ENCODE measurements at places on chromosomes 5 and 9.

DNA sequence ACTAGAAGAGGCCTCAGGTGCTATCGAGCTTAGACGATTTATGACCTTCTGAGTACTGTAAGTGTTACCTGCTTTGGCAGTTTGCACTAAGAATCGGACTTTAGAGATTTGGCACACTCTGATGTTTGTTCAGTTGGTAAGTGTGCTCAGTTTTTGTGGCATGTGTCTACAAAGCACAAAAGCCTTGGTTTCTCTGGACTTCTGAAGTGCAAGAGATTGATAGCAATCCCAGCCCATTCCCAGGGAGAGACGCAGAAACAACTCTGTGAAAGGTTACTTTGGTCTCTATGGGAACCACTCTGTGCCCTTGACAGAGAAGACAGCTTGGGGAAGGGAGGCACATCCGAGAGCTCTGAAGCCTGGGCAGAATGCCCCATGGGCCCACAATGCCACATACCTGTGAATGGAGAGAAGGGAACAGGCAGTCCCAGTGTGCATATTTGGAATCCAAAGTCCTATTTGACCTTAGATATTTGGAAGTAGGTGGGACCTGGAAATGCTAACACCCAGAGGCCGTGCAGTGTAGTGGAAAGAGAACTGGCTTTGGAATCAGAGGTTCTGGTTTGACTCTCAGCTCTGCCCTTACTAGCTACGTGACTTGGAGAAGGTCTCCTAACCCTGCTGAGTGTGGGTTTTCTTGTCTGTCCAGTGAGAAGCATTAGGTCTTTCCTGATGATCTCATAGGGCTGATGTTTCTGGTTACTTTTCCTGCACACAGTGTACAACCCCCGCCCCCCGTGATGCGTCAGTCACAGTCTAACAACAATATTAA lies 194.3 kb upstream of the VLDLR start:
- DNase-seq = no peak

GRCh38 chr9:135797507-135798262 lies 95.7 kb downstream of the KCNT1 start:
- peak; percentile 30 for DNase-seq

DNA sequence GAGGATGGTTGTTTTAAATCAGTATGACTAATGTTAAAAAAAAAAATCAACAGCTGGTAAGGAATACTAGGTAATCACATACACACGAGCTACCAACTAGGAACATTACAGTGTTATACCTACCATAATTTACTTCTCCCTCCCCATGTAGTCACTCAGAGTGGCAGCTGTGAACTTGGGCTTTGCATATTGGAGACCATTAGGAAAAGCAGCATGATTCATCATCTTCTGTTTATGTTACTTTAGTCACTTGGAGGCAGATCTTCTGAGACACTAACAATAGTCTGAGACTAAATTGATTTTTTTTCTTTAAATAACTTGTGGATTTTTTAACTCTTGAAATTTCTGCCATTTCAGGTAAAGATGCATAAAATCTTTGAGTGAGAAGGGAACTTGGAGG lies 141.5 kb upstream of the NR4A3 start:
- no peak for DNase-seq

DNA sequence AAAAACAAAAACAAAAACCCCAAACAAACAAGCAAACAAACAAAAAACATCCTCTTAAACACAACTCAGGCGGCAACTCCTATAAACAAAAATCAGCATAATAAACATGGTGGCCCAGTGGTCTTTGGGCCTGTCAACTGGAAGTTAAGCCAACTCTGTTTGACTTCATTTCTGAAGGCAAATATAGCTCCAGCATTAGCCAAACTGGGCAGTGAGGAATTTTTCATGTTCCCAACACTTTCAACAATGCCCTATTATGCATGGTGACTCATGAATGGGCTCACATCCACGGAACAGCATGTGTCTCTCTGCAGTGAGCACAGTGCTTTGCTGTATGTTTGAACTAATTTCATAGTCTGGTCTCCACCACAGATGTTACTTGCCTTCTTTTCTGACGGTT lies 143.9 kb upstream of the STC2 start:
- DNase-seq = no peak

DNA sequence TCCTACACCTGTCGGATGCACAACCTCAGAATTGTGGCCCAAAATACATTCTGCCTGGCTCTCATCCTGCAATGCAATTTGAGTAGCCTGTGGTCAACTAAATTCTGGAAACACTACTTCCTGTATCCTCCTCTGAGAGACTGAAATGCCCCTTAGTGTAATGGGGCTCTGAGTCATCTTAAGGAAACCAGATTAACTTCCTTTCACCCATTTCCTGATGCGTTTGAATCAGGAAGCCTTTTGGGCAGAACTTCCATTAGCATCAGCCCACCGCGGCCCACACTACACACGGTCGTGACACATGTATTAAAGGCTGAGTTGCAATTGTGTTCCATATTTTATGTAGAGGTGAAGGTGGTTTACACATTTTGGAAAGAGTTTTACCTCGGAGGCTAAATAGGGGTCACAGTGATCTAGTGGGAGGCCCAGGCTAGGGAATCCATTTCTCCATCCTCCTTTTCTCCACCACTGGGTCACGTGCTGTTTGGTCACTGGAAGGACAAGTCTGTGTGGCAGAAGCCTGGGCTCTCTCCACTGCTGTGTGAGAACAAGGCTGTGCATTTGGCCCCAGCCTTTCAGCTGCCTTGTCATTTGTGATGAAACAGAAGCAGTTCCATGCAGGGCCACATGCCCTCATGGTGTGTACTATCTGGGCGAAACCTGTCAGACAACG lies 55.9 kb downstream of the DAP start:
- DNase-seq = peak; percentile 25

- DNase-seq = no peak
These were observed 108.7 kb downstream of the SNCAIP start for GRCh38 chr5:122420537-122421236.

GRCh38 chr5:56595566-56595965 lies 219.8 kb upstream of the MAP3K1 start:
- DNase-seq = no peak

GRCh38 chr5:61640179-61641021 lies 308.3 kb downstream of the ZSWIM6 start:
- no peak for DNase-seq
